Vagina (tissue), 2 donors: ENCODE measurements at places on chromosomes 3 and 15.

GRCh38 chr3:15052335-15053242 lies 12.5 kb downstream of the MRPS25 start:
- DNase-seq, result no peak

DNA sequence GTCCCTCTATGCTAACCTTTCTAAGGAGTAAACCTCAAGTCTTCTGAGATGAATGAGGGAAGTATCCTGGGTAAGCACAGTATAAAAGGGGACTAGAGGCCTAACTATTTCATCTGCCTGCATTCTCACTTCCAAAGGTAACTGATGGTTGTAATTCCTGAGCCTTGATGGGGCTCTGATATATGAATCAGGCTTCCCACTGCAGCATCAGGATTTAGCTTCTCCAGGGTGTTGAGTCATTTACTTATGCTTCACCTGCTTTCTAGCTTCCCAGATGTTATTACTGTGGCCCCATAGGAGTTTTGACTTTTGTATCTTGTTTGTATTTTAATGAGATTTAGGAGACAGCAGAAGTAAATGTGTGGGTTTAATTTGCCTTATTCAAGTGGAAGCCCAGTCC lies 207.3 kb upstream of the EIF1B start:
- DNase-seq, result no peak

- no peak for DNase-seq
Observed at GRCh38 chr15:39778021-39778420, 4.6 kb downstream of the FSIP1 start.

- DNase-seq, result no peak
Observed at GRCh38 chr3:160449636-160450598, at the start of gene TRIM59. TRIM59 (minus strand) TSS chr3:160449786; CDS start chr3:160439183, 10,603 bp downstream.

- DNase-seq, result no peak
Observed at GRCh38 chr3:67302489-67302888, 304.4 kb downstream of the KBTBD8 start.

GRCh38 chr3:133970339-133970738 lies 59.4 kb downstream of the SLCO2A1 start:
- DNase-seq, result no peak
